Activated CD4-positive, alpha-beta T cell treated with anti-CD3 and anti-CD28 coated beads for 48 hours (primary cell): ENCODE measurements at places on chromosomes 12 and 14.

DNA sequence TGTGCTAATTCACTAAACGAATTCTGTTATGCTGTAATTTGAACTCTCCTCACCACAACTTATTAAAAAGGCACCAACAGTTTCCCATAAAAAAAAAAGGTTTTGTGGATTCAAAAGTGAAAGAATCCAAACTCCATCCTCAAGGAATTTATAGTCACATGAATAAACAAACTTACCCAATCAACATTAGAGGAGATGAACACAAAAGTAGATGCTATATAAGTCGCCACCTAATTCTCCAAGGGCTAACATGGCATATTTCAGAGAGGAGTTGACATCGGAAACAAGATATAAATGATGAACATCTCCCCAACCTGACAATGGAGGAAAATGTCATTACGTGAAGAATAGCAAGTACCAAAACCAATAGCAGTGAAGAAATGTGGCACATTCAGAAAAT, 265.5 kb upstream of the PRKD1 start:
- DNase-seq = no peak

DNA sequence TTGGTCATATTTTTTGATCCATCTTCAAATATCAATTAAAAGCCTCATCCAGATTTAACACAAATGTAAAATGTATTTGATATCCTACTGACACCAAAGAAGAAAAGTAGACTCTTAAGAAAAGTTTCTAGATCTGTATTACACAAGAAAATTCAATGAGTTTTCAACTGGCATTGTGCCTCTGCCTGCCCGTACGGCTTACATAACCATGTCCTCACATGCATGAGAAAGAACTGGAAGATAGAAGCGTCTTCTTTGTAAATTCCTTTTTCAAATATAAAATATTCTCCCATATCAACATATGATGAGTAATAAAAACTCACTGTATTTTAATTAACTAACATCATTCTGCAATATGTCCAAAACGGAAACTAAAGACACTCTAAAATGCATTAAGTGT, 7.2 kb downstream of the ANKS1B start:
- DNase-seq = no peak

DNA sequence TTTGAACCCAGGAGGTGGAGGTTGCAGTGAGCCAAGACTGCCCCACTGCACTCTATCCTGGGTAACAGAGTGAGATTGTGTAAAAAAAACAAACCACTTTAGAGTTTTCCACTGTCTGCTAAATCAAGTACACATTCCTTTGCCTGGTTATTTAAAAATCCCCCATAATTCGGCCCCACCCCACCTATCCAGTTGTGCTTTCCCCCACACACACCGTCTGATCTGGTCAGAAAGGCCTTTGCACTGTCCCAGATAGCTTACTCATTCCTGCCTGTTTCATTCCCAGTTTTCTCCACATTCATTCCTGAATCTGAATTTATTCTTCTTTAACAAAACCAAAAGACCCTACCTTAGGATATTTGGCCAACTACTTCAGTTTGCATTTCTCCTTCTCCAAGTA, 29.5 kb downstream of the NINJ2 start:
- DNase-seq = no peak

DNA sequence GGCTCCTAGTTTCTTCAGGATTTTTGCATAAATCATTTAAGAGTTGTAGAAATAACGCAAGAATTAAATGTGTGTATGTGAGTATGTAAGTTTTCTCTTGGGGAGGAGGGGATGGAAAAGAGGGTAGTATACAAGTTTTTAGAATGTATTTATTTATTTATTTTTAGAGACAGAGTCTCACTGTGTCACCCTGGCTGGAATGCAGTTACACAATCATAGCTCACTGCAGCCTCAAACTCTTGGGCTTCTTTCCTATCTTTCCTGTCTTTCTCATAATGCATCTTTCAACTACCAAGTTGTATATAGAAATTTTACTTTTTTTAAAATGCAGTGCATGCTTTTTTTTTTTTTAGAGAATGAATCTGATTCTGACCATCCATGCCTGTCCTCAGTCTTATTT, 269.0 kb upstream of the GARIN2 start:
- DNase-seq = no peak

DNA sequence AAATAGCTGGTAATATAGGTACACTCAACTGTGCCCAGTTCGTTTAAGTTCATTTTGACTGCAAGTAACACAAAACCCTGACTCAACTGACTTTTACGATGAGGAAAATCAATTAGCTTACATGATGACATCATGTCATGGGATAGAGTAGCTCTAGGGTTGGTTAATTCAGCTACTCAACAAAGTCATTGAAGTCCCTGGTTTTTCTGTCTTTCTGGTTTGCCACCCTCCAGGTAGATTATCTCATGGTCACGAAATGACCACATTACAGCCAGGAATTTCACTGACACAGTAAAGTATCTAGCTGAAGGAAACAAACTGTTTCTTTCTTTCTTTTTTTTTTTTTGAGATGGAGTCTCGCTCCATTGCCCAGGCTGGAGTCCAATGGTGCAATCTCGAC, 68.5 kb upstream of the FUT8 start:
- DNase-seq = no peak
